ENCODE measurements at places on chromosomes 3 and 15.

GRCh38 chr3:188349933-188350332 lies 196.0 kb downstream of the LPP start:
- no peak for DNase-seq

DNA sequence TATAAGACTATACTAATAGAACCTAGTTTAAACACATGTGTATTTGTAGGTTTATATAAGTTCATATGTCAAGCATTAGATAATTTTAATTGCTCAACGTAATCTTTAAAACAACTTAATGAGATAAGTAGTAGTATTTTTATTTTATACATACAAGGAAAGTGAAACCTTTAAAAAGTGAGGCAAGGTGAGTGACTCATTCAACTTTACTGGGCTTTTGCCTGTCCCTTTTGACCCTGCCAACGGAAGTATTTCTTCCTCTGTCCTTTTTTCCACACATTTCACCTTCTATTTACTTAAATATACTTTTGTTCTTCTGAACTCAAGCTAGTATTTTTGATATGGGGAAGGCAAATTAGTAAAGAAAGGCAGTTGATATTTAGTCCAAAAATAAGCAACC lies 78.5 kb downstream of the KBTBD8 start:
- DNase-seq, result no peak

- DNase-seq, result no peak
These were observed 32.7 kb downstream of the CADM2 start for GRCh38 chr3:84991422-84991900.

DNA sequence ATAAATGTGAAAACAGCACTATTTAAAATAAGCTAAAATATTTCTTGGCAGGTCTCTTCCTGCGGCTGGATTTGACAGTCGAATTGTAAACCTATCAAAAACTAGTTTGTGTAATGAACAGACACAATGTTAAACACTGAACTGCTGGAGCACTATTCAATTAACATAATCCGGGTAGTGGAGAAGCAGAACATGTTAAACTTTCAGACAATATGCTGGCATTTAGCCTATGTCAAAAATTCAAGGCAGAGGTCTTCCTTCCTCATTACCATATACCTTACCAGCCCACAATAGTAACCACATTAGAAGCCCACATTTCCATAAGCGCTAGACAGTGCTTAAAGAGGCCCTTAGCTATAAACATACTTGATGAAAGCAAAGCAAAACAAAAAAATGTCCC lies 1042.9 kb downstream of the ROBO1 start:
- no peak for DNase-seq

DNA sequence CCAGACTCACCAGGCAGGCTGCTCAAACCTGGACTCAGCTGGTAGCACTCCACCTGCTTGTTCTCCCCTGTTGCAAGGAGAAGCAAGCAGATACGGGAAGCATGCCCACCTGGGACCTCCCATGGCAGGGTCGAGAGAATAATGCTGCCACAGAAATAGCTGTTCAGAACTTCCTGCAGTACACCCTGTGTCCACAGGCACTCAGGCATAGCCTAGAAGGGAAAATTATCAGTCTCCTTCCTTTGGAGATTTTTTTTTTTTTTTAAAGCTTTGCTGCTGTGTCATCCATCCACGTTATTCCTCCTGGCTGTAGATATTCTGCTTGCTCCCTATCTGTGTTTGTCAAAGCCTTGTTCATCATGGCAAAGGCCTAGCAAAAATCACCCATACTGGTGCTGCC lies 32.7 kb upstream of the RPS17 start:
- DNase-seq, result no peak

DNA sequence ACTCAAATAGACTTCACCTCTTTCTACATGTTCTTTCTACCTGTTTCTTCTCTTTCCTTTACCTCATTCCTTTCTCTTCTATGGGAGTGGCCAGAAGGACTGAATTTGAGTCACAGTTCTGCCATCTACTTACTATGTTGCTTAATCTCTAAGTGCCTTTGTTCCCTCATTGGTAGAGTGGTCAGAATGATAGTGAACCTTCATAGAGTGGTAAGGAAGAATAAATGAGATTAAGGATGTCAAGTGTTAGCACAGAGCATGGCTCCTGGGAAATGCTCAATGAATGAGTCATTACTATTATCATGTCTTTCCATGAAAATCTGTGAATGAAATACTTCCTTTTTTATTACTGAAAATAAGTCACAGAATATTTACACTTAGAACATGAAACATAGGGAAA lies 17.5 kb downstream of the TMEM207 start:
- DNase-seq, result no peak

All from NCI-H1436 treated with DMSO at 0.1 percent for 48 hours (cell line).